ENCODE measurements at places on chromosomes 2 and 18. TPM values are rescaled to one million over a fixed set of nuclear protein-coding genes. Genes with fewer than 3 reads are reported as not detected.

LIMS2 gene
- total RNA-seq, result 7.2 TPM

ARHGAP28 gene
- total RNA-seq, result not detected

GRCh38 chr2:182023235-182023634 is 37.6 kb downstream of the PPP1R1C start:
- H3K4me3 ChIP-seq, result no peak overlapping the region
- no peak overlapping the region for H3K27ac ChIP-seq
- H3K36me3 ChIP-seq, result no peaks in the 10 kb centered on the region
- no peaks in the 10 kb centered on the region for H3K27me3 ChIP-seq
- DNase-seq, result no peak
- no peaks in the 10 kb centered on the region for H3K4me1 ChIP-seq

DNA sequence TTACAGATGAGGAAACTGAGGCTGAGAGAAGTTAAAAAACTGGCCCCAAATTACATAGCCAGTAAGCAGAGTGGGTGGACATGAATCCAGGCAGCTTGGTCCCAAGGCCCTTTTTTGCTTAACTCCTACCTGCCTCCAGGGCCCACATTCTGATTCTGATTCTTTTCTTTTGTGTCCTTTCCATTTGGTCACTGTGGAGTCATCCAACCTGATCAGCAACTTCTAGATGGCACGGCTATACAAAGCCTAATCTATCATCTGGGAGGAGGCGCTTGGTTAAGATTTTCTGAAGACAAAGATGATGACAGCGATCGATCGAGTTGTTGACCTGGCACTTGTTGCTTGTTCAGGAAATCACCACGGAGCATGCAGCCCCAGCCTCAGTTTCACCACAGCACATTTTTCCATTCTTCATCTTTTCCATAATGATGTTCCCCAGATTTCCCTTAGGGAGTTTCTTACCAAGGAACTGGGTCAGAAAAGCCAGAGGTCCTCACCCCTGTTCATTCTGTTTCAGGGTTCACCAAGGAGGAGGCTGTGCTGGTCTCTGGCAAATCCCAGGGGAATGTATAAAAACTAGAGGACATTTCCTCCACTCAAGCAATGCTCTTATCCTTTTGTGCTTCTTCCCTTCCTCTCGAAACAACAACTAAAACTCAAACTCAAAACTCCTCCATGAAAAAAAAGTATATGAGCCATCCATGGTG is 6.9 kb upstream of the IGFBP2 start:
- H3K4me3 ChIP-seq, result no peak overlapping the region
- no peaks in the 10 kb centered on the region for H3K36me3 ChIP-seq
- DNase-seq, result no peak
- H3K27ac ChIP-seq, result no peak overlapping the region

Data from activated CD4-positive, alpha-beta T cell treated with anti-CD3 and anti-CD28 coated beads, Interleukin-2, amount 10 ng/mL, durations not matched to agents 24 days and 14 days (primary cell).